ENCODE measurements at places on chromosomes 5 and 9. TPM values are rescaled to one million over a fixed set of nuclear protein-coding genes. Genes with fewer than 3 reads are reported as not detected.

DNA sequence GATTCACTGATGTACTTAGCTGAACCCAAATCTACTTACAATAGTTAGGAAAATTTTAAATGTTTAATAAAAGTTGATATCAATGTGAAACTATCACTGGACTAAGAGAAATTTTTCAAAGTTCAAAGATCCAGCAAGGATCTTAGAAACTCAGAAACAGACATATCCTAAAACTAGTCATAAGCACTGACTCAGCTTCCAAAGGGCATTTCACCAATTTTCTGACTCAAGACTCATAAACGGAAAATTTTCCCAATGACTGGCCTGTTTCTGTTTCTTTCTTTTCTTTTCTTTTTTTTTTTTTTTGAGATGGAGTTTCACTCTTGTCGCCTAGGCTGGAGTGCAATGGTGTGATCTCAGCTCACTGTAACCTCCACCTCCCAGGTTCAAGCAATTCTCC is 66.6 kb downstream of the CDC14B start:
- DNase-seq, result no peak

- DNase-seq, result no peak
Measured at GRCh38 chr5:140946578-140946977, 19.7 kb upstream of the PCDHAC2 start.

DNA sequence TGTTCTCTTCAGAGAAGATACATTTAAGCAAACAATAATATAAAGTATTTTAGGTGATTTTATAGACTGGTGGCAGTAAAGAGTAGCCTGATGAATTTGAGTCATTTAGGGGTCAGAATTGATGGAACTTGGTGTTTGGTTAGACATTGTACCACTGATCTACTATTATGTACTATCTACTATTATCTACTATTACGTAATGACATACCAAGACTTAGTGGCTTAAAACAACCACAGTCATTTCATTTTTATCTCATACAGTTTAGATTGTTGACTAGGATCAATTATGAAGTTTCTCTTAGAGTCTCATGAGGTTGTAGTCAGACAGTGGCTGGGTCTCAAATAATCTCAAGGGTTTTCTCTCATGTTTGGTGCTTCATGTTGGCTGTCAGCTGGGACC is 54.0 kb downstream of the PPIP5K2 start:
- no peak for DNase-seq

DNA sequence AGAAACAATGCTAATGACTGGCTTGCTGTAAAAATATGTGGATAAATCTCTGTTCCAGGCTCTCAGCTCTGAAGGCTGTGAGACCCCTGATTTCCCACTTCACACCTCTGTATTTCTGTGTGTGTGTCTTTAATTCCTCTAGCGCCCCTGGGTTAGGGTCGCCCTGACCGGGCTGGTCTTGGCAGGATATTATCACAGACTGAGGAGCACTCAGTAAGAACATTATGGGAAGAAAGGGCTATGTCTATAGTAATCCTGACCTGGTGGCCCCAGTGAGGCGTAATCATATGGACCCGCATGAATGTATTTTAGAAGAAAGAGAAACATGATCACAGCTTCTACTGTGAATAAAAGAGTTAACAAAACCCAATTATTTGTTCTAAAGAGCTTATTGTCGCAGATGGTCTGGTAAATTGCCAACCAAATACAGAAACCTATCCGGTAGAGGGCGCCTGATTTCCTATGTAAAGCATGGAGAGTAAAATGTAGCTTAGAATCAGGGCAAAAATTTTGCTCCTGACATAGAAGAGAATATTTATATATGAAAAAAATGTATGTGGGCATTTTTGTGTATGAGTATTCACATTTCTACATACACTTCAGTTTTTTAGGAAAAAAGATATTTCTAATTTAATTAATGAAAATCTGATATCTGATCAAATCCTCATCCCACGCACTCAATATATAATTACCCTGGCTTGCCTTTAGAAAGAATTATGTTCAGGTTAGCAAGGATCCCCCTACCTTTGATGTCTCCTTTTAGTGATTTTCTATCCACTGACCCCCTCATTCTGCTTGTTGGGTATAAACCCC is 5.8 kb upstream of the IFNA1 start:
- DNase-seq, result peak; percentile 50

DNA sequence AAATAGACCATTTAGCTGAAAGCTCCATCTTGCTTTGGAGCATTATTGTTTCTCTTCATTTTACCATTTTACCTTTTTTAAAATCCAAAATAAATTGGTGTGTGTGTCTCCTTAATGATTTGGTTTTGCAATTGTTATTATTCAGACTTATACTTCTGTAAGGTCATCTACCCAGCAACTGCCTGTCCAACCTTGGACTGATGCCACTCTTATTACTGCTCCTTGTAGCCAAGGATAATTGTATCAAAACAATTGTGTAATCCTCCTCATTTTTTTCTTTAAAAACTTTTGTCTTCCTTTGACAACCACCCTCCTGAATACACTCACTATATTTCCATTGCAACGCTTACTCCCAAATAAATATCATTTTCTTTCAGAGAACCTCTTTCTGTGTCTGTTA is 30.3 kb upstream of the HMGCR start:
- DNase-seq, result no peak

GRCh38 chr9:35350212-35350611 is 139.7 kb upstream of the RUSC2 start:
- no peak for DNase-seq

DNA sequence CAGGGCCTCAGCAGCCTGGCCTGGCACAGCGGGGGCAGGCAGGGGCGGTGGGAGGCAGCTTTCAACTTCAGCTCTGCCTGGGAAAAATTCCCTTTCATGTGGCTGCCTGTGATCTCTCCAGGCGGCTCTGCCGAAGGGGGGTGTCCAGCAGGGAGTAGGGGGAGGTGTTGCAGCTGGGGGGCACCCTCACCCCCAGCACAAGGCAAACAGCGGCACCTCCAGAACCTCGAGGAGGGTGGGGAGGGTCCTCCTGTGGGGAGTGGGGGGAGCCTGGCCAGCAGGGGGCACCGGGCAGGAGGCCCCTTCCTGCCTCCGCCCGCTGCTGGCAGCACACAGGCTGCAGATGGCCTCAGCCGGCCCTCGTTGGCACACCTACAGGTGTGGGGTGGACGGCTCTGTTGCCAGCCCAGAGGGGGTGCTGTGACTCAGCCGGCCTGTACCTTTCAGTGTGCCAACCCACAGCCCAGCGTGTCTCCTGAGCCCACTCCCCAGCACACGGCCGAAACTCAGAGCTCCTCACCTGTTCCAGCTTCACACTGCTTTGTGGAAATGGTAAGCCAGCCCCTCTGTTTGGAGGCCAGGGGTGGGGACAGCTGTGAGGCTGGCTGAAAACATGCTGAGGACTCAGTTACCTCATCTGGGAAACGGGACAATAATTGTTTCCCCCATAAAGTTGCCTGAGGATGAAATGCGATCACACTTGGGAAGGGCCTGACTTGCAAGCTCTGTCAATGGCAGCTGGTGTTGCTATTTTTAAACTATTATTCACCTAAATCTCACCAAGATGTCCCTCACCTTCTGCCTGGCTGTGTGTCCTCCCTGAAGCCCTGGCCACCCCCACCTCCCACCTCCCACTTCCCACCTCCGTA is 37.0 kb downstream of the CXXC5 start:
- no peak for DNase-seq

- DNase-seq, result peak; percentile 81
Measured at GRCh38 chr5:176541338-176542134, 4.3 kb upstream of the RNF44 start.

DNA sequence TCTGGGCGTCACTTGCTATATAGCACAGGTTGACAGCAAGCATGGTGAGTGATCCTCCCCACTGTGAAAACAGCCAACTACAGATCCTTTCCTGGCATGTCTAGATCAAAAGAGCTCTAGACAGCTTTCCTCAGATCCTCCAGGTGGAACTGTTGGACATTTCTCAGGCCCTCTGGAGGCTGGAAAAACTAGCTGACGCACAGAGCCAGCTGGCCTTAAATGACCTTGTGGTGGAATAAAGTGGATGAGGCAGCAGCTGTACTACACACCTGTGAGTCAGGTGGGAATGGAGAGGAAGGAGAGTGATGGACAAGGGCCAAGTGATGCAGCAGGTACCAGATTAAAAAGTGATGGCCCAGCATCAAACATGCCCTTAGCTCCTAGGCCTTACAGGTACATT is 172.7 kb downstream of the TRIM32 start:
- no peak for DNase-seq

DNA sequence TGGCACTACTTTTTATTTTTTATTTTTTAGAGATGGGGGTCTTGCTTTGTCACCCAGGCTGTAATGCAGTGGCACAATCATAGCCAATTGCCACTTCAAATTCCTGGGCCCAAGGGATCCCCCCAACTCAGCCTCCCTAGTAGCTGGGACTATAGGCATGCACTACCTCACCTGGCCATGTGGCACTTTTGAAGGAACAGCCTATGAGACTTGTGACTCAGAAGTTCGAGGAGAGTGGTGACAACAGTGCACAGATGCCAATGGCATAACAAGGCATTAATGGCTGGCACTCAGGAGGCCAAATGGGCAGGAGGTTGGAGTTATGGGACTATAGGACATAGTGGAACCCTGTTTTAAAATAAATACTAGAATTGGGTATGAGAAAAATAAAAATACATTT is 33.7 kb downstream of the ANKRD31 start:
- no peak for DNase-seq

DNA sequence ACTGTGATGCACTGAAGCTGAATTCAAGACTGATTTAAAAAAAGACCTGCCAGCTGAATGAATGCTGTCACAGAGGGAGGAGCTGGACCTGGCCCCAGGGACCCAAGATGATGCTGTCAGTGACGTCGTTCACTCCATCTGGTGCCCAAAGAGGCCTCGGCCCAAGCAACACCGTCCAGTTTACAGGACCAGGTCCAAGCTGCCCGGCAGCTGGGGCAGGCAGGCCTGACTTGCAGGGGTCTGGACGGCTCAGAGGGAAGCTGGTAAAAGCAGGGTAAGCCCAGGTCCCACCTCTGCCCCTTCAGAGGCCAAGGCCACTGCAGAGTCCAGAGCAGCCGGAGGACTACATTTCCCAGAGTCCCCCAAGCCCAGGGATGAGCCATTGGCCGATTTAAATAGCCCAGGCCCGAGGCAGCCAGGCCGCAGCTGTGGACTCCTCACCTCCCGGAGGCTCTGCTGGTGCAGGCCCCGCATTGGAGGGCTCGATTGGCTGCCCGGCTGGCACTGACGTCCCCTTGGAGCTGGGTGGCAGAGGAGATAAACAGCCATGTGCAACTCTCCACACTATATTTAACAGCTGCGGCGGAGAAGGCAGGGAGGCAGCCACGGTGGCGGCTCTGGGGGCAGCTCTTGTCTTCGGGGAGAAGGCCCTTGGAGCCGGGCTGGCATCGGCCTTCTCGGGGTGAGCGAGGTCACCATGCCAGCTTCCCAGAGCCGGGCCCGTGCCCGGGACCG is at the start of gene PLPP7:
TSS of gene PLPP7 (plus strand) at position 423 of the 735 bp plus-strand sequence. CDS start at position 698, 275 bp downstream.
- no peak for DNase-seq

DNA sequence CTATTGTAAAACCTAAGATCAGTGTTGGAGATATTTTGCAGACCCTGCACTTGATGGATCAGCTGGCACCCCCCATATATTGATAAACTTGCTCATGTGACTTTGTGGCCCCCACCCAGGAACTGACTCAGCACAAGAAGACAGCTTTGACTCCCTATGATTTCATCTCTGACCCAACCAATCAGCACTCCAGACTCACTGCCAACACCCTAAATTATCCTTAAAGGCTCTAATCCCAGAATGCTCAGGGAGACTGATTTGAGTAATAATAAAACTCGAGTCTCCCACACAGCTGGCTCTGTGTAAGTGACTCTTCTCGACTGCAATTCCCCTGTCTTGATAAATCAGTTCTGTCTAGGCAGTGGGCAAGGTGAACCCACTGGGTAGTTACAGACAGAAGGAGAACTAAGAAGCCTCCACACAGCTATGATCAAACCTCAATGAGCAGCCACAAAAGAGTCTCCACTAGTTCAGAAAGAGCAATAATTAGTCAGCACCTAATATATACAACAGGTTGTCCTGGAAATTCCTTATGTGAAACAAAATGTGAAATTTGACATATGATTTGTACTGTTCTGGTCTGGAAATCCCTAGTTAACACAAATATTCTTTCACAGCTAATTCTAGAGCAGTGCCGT is 52.2 kb downstream of the ACTL7B start:
- DNase-seq, result no peak

DNA sequence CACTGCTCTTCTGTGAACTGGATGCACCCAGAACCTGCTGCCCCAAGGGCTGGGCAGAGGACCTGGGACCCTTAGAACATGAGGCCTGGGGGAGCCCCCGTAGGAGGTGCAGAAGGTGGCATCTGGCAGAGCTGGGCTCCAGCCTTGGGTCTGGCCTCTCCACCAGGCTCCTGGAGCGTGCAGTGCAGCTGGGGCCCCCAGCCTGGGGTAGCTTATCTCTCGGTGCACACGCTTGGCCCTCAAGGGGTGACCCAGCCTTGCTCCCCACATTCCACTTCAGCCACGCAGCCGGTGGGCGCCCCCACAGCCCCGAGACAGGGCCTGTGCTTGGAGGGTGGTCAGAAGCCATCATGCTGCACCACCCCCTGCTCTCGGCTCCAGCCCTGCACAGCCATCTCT is 5.6 kb upstream of the NR5A1 start:
- no peak for DNase-seq

DNA sequence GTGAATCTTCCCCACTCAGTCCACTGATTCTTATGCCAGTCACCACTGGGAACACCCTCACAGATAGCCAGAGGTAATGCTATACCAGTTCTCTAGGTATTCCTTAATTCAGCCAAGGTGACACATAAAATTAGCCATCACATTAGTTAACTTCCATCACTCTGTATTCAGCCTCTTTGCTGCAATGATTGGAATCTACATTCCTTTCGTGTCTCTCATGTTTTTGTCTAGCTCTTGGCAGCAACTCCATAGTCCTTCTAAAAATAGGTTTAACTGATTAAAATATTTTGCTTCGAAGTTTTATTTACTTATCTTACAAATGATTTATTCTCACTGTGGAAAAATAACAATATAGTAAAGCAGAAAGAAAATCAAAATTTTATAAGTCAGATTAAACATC is 19.6 kb upstream of the RNF20 start:
- no peak for DNase-seq

- peak; percentile 45 for DNase-seq
Measured at GRCh38 chr5:96434201-96434645, 1.2 kb upstream of the PCSK1 start.

GRCh38 chr5:91591076-91591475 is 208.0 kb upstream of the ARRDC3 start:
- no peak for DNase-seq

GRCh38 chr9:28502741-28503140 is 929.5 kb upstream of the C9orf72 start:
- no peak for DNase-seq

GRCh38 chr9:97773723-97774122 is 76.6 kb upstream of the XPA start:
- DNase-seq, result no peak

The CTXN3 gene
- not detected for total RNA-seq

The TMOD1 gene
- total RNA-seq, result 29.3 TPM

The IFNA2 gene
- total RNA-seq, result not detected

The TMEM252 gene
- total RNA-seq, result not detected

The PCDHGB3 gene
- total RNA-seq, result 3.2 TPM

The HTR1A gene
- total RNA-seq, result 1.8 TPM

The NMUR2 gene
- total RNA-seq, result not detected

The C9 gene
- not detected for total RNA-seq

The TAS2R1 gene
- total RNA-seq, result not detected

The TMEM215 gene
- not detected for total RNA-seq

The TPPP gene
- total RNA-seq, result 7.5 TPM

The C9orf78 gene
- 38.7 TPM for total RNA-seq

The PCDHA4 gene
- total RNA-seq, result 1.5 TPM

The LIX1 gene
- not detected for total RNA-seq
